Neuronal stem cell (in vitro differentiated cells): ENCODE measurements at places on chromosomes 16 and 17.

DNA sequence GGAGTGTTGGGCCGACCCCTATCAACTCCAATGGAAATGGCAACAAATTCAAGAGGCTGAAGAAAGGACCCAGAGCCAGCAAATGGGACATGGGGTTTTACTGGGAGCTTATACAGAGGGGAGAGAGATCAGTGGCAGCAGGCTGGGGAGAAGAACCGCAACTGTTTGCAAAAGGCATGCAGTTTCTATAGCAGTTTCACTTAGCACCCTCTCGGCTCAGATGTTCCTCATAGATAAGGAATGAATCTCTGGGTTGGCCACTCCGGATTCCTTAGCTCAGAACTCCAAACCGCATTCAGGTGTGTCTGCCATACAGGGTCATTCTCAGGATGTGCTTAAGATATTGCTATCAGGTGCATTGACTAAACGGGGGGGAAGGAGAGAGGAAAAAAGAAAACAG is 71.1 kb upstream of the RPL38 start:
- no peak for DNase-seq

GRCh38 chr17:45895969-45896785 is 1.8 kb downstream of the MAPT start:
- peak; percentile 17 for DNase-seq

- DNase-seq: no peak
Measured at GRCh38 chr17:1638171-1638590, 7.4 kb downstream of the SCARF1 start.

DNA sequence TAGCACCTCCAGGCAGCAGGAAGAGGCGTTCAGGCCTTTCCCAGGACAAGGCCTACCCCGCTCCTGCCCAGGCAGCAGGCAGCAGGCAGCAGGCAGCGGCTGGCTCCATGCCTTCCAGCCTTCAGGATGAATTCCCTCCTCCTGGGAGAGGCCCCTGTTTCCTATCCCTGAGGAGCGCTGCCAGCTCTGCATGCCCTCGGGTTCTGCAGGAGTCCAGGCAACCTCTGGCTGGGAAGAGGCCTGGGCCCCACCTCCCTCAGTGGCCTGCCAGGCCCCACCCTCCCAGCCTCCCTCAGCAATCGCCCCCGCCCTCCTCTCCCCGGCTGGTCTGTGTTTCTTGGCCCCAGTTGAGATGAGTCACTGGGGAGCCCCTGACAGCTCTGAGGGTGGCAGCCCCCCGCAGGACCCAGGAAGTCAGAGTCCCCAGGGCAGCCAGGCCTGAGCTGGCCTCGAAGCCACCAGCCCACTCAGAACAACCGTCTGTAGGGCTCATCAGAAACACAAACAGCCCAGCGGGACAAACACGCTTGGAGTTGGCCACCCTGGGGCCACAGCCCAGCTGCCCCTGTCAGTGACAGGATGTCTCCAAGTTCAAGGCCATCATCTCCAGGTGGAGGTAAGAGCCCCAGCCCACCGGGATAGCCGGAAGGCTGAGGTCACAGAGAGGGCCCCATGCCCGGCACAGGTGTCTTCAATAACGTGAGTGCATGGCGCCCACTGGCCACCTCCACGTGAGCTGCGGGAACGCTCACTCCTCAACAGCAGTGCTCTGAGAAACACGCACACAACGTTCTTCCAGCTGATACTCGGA is 39.5 kb upstream of the CIBAR2 start:
- DNase-seq: no peak

DNA sequence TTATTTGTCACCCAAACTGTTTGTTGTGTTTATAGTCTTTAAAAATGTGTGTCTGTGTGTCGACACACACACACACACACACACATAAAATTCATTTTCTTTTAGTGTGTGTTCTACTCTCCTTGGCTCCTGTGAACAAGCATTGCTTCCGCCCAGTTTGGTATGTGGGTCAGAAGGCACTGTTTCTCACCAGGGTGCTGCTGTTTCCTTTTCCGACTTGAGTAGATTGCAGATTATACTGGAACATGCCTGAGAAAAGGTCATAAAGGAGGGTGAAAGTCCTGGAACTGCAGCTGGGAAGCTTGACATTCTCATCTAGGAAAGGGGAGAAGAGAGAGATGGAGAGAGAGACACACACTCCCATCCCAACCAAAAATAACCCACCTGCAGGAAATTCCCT is 330.3 kb downstream of the BCAS3 start:
- DNase-seq: no peak

DNA sequence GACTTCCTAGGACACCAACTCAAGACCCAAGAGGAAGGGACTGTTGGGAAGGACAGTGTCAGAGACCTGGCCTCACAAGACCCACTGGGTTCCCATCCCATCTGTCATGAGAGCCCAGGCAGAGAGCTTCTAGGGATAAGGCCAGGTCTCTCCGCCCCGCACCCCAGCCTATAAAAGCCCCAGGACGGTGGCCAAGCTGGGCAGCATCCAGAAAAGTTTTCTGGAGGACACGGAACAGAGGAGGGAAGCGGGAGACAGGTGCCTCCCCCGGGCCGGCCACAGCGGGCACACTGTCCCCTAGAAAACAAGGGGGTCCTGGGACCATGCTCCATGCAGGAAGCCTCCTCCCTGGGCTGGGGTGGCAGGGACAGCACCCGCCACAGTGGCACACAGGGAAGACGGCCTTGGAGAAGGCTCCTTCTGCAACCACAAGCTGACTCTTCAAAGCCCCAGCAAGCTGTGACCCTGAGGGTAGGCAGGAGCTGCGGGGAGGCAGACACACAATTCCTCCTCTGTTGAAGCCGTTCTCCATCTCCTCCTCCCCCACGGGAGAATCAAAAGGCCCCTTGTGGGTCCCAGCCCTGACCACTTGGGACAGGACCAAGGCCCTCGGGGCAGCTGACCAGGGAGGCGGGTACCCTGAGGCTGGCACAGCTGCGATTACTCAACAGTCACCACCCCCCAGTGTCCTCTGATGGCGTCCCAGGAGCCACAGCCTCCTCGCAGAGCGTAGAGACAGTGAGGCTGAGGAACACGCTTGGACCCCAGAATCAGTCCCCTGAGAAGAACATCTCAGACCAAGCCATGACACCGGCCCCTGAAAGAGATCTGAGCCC is 26.1 kb downstream of the TRPV3 start:
- DNase-seq: no peak

GRCh38 chr17:13024016-13024415 is 6.2 kb upstream of the ELAC2 start:
- no peak for DNase-seq

DNA sequence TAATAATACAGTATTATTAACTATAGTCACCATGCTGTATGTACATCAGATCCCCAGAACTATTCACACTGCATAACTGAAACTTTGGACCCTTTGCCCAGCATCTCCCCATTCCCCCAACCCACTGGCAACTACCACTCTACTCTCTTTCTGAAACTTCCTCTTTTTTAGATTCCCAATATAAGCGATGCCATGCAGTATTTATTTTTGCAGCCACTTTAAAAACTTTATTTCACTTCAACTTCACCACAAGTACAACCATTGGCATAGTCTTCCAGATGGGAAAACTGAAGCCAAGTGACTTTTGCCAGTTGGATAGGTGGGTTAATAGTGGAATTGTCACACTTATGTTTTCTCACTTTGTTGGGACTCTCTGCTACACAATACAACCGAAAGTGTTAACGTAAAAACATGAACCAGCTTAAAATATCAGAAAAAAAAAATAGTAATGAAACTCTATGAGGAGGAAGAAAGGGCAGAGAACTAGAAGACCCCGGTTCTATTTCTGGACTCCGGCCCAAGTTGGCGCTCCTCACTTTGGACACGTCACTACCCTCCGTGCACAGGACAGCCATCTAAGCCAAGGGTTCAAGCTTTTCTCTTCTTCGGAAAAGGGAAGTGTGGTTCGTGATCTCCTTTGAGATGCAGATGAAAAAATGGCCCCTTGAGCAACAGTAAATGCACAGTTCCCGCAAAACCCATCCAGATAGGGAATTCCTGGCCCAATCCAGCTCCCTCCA is 743 bp downstream of the SHCBP1 start:
- DNase-seq: no peak

DNA sequence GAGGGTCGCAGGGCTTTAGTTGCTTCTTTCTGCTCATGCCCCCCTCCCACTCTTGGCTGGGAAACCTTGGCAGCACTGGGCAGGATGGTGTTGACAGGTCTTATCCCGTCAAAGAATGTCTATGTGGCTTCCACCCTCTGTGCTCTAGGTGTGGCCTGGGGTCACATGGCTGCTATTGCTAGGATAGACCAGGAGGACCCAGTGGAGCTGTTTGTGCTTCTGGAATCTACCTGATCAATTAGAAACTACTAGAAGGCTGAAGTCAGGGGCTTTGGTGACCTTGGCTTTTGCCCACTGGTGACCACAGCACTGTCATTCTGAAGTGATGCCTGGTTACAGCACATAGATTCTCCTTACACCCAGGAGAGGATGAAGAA is 105.8 kb downstream of the CMIP start:
- no peak for DNase-seq

- no peak for DNase-seq
Measured at GRCh38 chr17:72683506-72684404, 408.7 kb downstream of the SLC39A11 start.

DNA sequence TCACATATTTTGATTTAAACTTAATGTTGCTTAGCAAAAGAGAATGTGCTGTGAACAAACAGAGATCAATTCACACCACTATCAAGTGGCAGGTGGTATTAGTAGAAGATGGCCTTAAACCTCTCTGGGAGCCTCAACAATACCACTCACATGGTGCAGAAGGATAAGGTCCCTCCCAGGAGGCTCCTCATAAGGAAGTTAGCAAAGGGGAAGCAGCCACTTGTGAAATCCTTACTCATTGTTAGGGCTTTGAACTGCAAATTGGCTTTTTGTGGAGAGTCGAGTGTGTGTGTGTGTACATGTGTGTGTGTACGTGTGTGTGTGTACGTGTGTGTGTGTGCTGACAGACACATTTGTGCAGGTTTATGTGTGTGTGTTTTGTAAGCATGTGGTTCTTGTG is 48.9 kb upstream of the ASIC2 start:
- no peak for DNase-seq

- no peak for DNase-seq
Measured at GRCh38 chr16:68298907-68299561, 11.7 kb downstream of the SLC7A6OS start.

GRCh38 chr17:82874011-82874835 is 34.4 kb upstream of the ZNF750 start:
- no peak for DNase-seq

DNA sequence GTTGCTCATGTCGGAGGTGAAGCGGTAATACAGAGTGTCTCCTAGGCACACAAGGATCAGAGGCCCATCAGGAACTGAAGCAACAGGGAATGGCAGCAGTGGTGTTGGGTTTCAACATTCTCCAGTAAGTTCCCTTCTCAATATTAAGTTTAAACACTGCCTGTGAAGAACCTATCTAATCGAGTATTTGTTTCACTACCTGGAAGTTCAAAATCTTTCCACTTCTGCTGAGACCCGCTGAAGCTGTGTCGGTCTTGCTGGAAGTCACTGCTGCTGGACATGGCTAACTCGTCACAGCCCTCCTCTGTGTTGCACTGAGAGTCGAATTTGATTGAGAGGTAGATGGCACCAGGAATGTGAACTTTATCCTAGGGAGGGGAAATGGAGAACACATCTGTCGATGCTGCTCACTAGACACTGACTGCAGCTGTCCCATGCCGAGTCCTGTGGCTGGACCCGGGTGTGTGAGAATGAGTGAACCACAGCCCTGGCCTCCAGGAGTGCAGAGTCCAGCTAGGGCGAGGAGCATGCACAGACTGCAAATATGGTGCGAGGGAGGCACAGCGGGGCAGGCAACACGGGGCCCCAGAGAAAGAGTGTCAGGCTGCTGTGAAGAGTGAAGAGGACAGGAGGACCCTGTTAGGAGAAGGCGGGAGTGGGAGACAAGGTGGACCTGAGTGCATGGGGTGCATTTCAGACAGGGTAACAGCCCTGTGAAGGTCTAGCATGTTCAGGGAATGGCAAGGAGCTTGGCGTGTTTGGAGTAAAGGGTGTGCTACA is 50.1 kb upstream of the ATP2A3 start:
- no peak for DNase-seq
